Midbrain (tissue), 1 donor: ENCODE measurements at places on chromosomes 11 and 22.

GRCh38 chr11:87300640-87301380, 263.1 kb downstream of the TMEM135 start:
- DNase-seq: no peak

DNA sequence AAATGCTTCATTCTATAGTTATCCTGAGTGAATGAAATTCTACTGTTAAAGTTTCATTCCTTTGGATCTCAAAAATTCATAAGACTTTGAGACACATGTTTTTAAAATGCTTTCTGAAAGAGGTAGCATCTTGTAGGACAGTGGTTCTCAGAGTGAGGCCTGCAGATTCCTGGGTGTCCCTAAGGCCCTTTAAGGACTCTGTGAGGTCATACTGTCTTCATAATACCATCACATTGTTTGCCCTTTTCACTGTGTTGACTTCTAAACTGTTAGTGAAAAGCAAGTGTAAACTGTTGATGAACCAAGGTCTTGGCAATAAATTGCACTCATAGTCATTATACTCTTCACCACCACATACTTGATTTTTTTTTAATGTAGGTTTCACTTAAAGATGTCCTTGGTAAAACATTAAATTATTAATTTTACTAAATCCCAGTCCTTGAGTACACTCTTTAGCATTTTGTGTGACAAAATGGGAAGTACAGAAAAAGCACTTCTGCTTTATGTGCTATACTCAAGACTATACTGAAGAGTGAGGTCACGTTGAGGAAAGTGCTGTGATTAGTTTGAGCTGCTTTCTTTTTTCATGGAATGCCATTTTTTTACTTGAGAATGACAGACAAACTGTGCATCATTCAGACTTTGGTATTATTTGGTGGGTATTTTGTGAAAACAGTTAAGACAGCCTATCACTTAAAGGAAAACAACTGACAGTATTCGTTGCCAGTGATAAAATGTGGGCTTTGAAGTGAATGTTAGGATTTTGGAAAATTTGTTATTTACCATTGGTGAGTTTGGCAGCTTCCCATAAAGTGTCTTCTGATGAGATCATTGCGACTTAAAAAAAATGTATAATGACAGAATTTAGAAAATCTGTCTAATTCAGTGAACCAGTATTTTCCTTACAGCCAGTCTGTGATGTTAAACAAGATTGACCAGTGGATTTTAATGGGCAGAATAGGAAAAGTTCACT, 61.1 kb downstream of the SPECC1L start:
- no peak for DNase-seq

DNA sequence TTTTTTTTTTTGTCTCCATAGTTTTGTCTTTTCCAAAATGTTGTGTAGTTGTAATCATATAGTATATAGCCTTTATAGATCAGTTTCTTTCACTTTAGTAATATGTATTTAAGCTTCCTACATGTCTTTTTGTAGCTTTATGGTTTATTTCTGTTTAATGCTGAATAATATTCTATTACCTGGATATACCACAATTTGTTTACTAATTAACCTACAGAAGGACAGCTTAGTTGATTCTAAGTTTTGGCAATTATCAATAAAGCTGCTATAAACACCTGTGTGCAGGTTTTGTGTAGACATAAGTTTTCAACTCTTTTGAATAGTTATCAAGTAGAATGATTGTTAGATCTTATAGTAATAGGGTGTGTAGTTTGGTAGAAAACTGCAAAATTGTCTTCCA, 130.3 kb upstream of the CARD18 start:
- no peak for DNase-seq

DNA sequence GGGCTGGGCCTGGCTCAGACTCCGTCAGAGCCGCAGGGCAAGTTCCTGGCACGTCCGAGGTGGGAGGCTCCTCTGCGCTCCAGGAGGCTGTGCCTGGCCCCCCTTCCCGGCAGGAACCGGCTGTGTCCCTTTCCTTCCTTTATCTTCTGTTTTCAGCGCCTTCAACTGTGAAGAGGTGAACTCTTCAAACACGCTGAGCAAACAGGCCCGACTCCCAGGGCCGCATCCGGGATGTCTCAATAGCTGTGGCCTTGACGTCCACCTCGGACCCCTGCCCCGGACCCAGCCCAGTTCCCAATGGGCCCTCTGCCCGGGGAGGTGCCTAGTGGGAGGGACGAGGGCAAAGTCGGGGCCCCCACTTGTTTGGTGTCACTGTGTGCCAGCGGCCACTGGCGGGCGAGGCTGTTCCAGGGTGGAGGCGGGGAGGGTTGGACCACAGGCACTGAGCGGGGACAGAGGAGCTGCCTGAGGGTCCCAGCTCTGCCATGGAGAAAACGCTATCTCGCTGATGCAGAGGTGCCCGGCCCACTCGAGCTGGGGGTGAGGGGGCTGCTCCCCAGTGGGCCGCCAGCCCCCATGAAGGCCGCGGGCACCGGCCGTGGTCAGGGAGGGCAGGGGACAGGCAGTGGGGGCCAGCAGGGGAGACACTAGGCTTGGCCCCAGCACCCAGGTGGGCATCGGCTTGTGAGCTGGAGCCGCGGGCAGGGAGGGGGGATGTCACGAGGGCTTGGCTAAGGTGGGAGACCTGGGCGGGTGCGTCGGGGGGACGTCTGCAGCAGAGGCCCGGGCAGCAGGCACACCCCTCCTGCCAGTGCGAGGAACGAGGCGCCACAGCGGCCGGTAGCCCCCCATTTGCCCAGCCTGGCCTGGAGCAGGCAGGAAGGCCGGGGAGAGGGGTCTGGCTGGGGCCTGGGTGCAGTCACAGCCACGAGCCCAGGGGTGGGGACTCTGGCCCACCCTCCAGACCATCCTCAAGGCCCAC, 2.7 kb upstream of the MUC5B start:
- no peak for DNase-seq
